Right hindlimb (tissue), 1 donor: ENCODE measurements at places on chromosomes 13 and 19.

DNA sequence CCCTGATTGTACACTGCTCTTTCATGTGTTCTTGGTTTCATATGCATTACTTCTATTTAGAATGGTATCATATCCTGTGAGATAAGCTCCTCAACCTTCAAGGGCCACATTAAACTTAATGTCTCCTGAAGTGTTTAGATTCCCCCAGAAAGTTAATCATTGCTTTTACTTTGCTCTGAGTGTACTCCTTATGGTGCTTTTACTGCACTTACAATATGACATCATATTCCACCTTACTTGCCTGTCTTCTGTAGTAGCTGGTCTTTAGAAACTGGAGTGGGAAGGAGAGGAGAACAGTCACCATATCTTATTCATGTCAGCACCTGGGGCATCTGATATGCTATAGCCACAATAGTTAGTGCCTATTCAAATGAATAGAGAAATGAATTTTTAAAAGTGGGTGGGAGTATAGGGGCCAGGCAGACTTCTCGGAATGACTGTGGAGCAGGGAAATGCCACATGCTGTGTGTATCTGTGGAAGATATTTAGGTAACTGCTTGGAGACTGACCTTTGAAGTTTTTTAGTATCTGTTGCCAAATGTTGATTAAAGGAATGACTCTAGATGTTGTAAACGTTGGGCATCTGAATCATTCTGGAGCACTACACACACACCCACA is 40.2 kb downstream of the SLAIN1 start:
- DNase-seq: no peak

DNA sequence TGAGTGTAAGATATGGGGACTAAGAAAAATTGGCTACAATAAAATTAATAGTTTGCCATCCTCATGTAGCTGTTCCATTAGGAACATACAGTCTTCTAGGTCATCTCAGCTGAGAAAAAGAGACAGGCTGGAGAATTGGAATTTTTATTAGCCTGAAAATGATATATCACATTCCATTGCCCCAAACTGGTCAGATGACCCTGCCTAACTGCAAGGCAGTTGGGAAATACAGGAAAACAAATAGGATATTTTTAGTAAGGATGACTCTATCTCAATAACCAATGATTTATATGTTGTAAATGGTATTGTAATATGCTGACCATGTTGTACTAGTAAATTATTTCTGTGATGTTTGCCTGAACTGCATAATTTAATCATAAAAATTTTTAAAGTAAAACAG is 673.8 kb downstream of the PCDH9 start:
- no peak for DNase-seq

GRCh38 chr19:329876-330275 is 14.7 kb downstream of the MIER2 start:
- DNase-seq: no peak

GRCh38 chr13:62578402-62578801 is 1162.8 kb upstream of the PCDH20 start:
- no peak for DNase-seq

DNA sequence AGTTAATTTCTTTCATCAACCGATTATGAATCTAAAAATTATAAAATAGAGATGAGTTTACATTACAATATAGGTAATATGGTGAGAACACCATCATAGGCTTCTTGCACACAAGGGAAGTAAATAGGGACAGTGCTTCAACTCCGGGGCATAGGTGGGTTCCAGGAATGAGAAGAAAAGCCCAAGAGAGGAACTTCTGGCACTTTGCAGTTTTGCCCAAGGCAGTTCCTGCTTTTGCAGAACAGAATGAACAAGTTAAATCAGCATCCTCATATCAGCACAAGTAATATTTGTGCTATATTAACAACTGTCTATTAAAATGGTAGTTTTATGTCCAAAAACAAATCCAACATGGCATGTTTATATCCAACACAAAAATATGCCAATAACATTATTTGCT is 60.1 kb downstream of the DACH1 start:
- DNase-seq: no peak

DNA sequence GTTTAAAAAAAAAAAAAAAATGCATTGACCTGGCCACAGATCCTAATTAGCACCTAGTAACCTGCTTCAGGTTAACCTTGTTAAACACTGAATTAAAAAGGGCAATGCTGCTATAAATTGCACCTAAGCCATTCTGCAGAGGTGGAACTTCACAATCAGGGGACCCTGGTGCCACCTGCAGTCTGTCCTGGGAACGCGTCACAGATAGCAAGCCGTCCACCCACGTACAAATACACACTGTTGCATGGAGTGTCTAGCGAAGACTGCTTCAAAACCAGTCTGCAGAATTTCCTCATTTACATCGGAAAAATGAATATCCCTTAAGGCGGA is 169.3 kb downstream of the COL4A1 start:
- DNase-seq: peak; percentile 56

DNA sequence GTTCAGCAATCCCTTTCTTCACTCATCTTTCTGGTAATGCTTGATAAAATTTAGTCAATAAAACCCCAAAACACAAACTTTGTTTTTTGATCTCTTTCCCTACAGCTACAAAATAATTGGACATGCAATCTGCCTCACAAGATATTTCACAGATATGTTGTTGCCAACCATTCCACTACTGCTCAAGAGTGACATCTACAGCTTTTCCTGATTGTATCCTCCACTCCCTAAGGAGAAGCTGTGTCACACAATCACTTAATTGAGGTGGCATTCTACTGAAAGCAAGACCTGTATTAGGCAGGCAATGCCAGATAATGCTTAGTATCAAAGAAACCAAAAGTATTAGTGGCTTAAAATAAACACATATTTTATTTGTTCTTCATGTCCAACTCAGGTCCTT is 1646.2 kb upstream of the SPRY2 start:
- DNase-seq: no peak

DNA sequence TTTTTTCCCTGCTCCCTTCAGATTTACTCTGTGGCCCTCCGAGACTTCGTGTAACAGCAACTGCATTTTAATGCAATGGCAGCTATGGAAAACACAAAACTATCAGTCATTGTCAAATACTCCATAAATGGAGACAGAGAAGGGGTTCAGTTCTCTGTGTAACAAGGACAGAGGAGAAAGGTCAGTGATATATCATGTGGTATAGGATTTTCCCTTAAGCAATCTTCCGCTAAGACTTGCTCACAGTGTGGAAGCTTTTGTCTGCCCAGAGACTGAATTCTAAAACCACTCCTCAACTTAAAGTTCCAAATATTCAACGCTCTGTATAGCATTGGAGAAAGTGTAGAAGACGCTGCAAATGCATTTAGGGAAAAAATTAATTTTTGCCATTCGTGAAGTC is 111.3 kb upstream of the EDNRB start:
- no peak for DNase-seq
